ENCODE measurements at places on chromosomes 7 and 10. TPM values are rescaled to one million over a fixed set of nuclear protein-coding genes. Genes with fewer than 3 reads are reported as not detected.
A peak's percentile ranks its signal among the peaks of the same experiment; 100 is the strongest.

DNA sequence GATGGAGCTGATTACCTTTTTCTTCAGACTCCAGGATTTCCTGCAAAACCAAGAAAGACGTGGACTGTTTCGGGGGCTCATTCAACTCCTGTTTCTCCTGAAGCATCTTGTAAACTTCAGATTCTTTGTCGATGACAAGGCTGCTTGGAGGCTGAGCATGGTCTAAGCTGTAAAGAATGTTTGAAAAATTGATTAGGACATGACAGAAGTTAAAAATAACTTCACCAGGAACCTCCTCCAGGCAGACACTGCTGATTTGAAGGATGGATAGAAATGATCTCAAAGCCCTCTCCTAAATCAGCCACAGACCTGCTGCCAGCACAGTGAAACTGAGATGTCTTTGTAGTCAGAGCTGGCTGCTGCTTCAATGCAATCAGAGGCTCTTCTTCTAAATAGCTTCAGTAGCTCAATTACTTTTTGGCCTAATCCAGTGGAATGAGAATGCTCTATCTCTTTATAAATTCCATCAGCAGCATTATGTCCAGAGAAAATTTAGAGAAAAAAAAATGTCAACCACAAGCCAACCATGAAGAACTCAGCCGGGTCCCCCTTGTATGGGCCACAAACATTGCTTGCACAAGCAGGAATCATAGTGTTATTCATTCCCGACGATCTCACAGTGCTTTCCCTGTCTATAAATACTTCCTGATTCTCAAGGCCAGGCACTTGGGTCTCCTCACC lies 43.5 kb downstream of the PDLIM1 start:
- no peak for ATAC-seq

DNA sequence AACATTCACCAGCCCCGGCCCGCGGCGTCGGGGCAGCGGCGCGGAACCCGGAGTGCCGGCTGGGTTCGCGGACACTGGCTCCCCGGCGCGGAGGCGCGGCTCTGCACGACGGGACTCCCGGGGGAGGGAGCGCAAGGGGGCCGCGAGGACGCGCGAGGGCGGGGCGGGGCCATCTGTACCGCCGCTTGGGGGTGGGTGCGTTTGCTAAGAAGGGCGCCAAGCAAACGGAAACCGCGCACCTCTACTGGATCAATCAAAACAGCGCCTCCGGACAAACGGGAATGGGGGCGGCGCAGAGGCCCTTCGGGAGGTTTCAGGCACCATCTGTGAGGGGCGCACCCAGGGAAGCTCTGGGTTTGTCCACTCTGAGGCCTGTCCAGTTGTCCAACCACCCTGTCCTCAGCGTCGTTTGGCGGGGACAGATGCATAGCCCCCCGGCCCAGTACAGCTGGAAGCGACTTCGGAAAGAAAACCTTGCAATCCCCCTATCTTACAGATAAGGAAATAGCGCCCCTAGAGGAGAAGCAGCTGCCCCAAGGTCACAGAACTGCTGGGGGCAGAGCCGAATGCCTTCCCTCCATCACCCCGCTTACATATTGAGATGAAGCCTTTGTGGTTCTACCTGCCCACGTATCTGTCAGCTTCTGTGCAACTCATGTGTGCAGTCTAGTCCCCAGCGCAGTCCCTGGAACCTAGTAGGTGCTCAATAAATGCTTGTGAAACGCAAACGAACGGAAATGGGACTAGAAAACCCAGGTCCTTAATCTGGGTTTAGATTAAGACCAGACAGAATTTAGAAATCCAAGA lies 10.7 kb upstream of the SLIT1 start:
- peak; percentile 87 for ATAC-seq

GRCh38 chr10:126250045-126250444 lies 138.2 kb downstream of the ADAM12 start:
- no peak for ATAC-seq

DNA sequence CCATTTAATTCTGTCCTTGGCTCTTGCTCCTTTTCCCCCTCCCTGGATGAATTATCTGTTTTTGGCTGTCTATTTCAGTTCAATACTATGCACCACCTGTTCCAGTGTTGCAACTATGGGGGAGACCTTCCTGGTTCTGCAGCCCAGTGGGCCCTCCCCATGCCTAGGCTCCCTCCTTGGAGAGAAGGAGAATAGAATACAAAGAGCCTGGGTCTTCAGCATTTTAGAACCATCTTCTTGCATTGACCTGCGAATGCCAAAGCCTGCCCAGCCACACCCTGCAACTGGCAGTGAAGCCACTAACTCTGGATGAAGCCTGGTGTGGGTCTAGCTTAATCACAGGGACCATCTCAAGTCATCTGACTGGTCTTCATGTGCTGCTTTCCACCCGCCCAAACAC lies 207.1 kb downstream of the HERPUD2 start:
- ATAC-seq: no peak

- no peak for ATAC-seq
Measured at GRCh38 chr10:99357691-99358090, 28.5 kb downstream of the CNNM1 start.

GRCh38 chr7:52287698-52288097 lies 747.7 kb upstream of the POM121L12 start:
- ATAC-seq: no peak

DNA sequence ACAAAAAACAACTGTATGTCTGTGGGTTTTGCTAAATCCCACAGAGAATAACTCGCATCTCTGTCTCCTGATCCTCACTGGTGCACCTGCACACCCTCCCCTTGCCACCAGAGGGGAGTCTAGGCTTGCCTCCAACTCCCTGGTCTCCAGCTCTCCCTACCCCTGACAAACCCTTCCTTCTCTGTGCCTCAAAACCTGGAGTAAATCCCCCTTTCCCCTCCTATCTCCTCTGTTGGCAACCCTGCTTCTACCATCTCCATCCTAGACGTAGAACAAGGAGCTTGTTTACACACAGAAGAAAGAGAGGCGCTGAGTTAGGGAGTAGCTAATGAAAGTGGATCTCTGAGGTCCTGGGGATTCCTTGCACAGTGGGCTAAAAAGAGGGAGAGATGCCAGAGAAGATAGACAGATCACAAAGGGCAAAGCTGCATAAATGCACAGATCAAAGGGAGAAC lies 6.0 kb downstream of the MBLAC1 start:
- peak; percentile 73 for ATAC-seq

DNA sequence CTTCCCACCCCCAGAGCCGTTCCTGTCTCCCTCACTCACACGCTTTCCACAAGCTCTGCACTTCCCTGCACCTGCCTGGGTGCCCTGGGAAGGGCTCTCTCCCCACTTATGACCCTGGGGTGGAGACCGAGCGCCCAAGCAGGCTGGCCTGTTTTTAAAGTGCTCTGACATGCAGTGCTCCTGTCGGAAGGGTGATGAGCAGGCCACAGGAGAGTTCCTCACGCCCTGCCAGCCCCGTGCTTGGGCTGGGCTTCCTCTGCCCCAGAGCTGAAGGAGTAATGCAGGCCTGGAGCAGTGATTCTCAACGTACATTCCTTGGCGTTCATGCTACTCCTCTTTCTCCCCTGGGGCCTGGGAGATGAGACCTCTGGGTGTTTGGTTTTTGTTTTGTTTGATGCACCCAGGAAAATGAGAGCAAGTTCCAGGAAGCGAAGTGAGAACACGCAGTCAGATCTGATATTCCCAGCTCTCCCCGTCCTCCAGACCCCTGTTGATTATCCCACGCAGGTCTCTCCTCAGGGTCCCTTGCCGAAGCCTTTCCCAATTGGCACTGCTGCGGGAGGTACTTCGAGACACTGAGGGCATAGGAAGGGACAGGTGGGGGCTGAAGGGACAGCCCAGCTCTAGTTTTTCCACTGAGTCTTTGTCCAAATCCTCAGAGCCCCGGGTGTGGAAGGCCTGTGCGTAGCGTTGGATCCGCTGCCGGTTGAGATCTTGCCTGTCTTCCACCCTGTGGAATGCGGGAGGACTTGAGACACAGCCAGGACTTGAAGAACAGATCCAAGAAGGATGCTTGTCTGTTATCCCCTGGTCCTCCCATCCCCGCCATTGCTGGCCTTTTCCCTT lies 14.1 kb downstream of the TRPV6 start:
- ATAC-seq: no peak

DNA sequence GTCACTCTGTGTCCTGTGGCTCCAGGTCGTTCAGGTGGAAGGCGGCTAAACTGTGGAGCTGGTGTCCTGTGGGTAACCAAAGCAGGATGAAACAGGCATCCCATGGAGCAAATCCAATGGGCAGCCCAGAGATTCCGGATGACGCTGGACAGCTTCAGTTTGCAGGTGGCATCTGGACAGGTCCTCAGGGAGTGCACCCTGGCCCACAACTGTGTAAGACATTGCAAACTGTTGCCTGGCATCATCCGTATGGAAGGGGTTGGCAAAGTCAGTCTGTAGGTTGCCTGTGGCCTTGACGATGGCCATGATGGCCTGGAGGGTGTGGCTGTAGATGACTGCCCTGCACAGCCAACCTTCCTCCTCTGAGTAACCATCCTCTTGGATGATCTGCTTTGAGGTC lies 35.5 kb downstream of the RPS24 start:
- ATAC-seq: no peak

GRCh38 chr10:89213191-89213808 lies 6.2 kb upstream of the CH25H start:
- ATAC-seq: no peak

- no peak for ATAC-seq
Measured at GRCh38 chr7:157799076-157799685, 462.4 kb downstream of the DNAJB6 start.

DNA sequence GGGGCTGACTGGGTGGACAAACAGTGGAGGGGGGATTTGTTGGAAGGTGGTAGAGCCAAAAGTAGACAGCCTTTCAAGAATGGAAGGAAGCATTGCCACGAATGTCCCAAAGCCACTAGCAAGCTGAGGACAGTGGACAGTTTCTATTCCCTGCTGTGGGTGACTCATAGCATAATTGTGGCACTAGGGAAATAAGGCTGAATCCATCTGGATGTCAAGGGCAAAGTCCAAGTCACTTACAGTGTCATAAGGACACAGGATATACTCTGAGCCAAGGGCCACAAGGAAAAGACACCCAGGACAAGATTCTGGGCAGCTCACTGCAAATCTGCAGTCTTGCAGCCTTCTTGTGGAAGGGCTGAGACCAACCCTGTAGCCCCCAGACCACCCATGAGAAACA lies 79.7 kb downstream of the FRMPD2 start:
- peak; percentile 37 for ATAC-seq

GRCh38 chr7:131328377-131329175 lies 900 bp downstream of the MKLN1 start:
- ATAC-seq: peak; percentile 7

DNA sequence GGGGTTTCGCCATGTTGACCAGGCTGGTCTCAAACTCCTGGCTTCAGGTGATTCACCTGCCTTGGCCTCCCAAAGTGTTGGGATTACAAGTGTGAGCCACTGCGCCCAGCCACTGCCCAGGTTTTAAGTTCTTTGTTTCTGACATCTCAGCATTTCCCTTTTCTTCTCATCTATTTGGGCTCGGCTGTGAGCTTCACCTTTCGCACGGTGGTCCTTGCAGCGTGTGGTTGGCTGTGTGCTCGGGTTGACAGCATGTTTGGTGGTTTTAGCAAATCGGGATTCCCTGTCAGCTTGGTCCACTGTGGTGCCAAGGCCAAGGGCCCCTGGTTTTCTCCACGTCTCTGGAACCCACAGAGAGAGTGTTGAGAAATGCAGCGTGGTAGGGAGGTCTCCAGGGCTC lies 138.8 kb downstream of the DNAJB6 start:
- ATAC-seq: no peak

GRCh38 chr7:135728136-135728669 lies at the start of gene SLC13A4:
Gene SLC13A4, minus strand, starts transcription at chr7:135728186. Its CDS starts 690 bp downstream, at chr7:135727496.
- ATAC-seq: no peak

PLPP4 gene
- 0.23 TPM for total RNA-seq

FAM24A gene
- not detected for total RNA-seq

HELLS gene
- total RNA-seq: 9.1 TPM

CYP2W1 gene
- total RNA-seq: 1.0 TPM

CRPPA gene
- total RNA-seq: 1.4 TPM

PSD gene
- 9.4 TPM for total RNA-seq

NAT16 gene
- 1.6 TPM for total RNA-seq

MYO1G gene
- 0.85 TPM for total RNA-seq

C10orf62 gene
- 0.17 TPM for total RNA-seq
